ENCODE measurements at places on chromosomes 11 and 22.
A peak's percentile ranks its signal among the peaks of the same experiment; 100 is the strongest.

- no peak for DNase-seq
Observed at GRCh38 chr11:110093407-110094297, 460 bp downstream of the ZC3H12C start.

GRCh38 chr22:37517826-37518450 lies 1.3 kb downstream of the CARD10 start:
- no peak for DNase-seq

- DNase-seq: no peak
Observed at GRCh38 chr22:46377525-46378425, 42.3 kb downstream of the TRMU start.

DNA sequence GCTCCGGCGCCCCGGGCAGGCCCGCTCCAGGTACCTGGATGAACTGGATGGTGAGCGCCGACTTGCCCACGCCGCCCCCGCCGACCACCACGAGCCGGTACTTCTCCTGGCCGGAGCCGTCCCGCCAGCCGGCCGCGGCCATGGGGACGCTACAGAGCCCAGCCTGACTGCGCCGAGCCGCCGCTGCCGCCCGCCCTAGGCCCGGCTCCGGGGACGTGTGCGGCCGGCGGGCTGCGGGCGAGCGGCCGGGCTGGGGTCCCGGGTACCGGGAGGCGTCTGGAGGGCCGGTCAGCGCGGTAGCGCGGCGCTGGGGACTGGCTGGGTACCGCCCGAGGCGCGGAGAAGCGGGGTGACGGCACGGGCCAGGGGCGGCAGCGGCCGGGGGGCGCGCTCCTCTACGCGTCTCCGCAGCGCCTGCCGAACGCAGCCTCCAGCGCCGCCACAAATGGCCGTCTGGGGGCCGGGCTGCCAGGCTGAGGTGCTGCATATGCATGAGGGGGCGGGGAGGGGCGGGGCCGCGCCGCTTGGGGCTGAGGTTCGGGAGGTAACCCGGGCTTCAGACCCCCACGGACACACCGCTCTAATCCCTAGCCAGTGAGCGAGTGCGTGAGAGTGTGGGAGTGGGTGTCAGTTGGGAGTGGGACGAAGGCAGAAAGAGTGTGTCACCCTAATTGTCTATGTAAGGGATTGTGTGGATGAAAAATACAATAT lies at the start of gene RRAS2:
RRAS2 (minus strand) TSS at position 455 of the 711 bp plus-strand sequence; CDS start at position 142, 313 bp downstream.
- no peak for DNase-seq

GRCh38 chr11:17383461-17383860 lies 5.0 kb downstream of the KCNJ11 start:
- no peak for DNase-seq

- DNase-seq: no peak
Observed at GRCh38 chr11:78354408-78355308, 63.0 kb downstream of the GAB2 start.

DNA sequence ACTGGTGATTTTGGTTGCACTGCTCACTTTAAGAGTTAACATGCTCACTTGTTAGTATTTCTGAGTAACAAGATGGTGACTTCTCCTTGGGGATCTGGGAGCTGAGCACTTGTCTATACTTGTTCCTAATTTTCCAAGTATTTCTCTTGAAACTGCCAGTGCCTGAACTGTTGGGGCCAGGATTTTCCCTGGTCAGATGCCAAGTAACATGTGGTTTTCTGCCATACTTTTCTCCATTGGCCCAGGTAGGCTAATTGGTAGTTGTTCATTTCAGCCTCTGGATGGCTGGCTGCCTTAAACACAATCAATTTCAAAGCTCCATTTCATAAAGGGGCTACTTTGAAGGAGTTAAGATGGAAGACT lies 35.0 kb downstream of the RNF141 start:
- DNase-seq: no peak

DNA sequence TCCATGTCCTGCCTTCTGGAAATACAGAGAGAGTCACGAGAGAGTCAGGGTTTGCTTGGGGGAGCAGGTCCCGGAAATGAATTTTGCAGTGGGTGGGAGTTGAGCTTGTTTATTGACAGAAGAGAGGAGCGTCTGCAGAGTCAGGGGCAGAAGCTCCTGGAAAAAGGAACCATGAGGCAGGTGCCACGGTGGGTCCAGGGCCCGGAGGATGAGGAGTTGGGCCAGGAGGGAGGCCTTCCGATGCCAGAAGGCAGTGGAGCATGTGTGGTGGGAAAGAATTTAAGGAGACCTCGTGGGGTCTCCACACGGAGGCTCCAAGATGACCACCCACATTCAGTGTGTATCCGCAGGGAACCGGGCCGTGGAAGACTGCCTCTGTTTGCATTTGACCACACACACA lies 461.2 kb downstream of the BRD1 start:
- no peak for DNase-seq

DNA sequence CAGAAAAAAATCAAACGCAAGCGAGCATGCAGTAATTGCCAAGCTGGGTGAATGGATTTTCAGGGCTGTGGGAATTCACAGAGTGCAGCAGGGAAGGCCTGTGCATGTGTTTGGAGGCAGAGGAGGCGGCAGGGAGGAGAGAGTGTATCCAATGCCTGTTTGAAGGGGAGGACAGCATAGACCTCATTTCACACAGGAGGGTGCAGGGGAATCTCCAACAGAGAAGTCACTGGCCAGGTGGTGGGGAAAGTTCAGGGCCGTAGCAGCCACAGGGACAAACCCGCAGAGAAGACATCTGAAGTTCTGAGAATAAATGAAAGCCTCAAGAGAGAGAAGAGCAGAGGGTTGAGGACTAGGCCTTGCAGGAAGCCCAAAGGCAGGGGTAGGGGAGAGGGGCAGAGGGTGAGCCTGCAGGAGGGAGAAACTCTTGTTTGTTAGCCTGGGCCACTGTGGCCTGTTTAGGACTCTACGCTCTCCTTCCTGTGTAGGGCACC lies 19.2 kb upstream of the KDM2A start:
- no peak for DNase-seq

DNA sequence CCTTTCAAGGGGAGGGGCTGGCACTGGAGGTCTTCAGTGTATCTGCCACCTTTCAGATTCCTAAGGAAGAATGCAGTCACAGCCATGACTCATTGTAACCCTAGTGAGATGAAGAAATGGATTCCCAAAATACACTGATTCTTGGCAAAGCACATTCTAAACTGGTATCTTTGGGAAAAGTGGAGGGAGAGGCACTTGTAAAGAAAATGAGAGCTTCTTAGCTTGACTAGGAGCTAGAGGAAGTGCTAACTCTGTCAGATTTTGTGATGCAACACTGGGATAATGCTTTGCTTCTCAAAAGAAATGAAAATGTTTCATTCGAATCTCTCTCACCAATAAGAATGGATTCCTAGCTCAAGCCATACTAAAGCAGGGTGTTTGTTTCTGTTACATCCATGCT lies 14.3 kb downstream of the NRIP3 start:
- no peak for DNase-seq

- no peak for DNase-seq
Observed at GRCh38 chr22:17847360-17848078, 73.2 kb upstream of the BID start.

GRCh38 chr22:46068593-46069491 lies 81.5 kb upstream of the PPARA start:
- DNase-seq: no peak

DNA sequence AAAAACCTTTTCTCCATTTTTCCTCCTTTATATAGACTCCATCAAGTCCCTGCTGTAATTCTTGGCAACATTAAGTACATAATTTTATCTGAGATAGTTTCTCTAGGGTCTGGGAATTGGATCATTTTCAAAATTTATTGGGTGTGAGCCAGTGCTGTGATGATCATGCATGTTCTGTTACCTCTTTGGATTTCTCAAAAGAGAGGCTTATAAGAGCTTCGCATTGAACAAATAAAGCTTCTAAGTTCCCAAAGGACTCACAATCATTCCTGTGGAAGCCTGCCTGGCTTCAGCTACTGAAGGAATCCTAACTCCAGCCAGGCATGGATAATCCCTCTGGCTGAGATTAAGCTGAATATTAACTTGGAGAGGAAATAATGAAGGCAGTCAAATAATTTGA lies 208.5 kb downstream of the RAB38 start:
- no peak for DNase-seq

DNA sequence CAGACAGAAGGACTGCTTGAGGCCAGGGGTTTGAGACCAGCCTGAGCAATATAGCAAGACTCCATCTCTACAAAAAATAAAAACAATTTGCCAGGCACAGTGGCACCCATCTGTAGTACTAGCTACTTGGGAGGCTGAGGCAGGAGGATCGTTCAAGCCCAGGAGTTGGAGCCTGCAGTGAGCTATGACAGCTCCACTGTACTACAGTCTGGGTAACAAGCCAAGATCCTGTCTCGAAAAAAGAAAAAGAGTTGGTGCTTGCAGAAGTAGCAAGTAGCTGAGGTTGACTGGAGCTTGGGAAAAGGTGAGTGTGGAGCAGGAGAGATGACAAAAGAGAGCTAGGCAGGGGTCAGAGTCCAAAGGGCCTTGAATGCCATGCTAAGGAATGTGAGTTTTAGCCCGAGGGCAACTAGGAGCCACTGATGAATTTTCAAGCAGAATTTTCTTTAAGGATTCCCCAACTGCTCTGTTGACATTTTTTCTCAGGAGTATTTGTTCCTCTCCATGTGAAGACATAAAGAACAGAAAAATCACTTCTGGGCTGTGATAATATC lies 3.1 kb downstream of the AP1B1 start:
- no peak for DNase-seq

GRCh38 chr22:37607010-37607934 lies 1.4 kb upstream of the GGA1 start:
- DNase-seq: peak; percentile 29
